Neural crest cell (in vitro differentiated cells): ENCODE measurements at places on chromosomes 12 and 14.

DNA sequence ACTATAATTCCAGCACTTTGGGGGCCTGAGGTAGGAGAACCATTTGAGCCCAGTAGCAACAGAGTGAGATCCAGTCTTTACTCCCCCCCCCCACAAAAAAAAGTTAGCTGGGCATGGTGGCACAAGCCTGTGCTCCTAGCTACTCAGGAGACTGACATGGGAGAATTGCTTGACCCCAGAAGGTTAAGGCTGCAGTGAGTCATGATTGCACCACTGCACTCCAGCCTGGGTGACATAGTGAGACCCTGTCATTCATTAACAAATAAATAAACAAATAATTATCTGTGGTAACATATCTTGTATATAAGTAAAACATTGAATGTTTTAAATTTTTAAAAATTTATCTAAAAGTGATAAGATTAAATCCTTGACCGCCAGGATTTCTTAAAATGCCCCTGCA, 4.8 kb downstream of the ENTPD5 start:
- DNase-seq, result no peak

DNA sequence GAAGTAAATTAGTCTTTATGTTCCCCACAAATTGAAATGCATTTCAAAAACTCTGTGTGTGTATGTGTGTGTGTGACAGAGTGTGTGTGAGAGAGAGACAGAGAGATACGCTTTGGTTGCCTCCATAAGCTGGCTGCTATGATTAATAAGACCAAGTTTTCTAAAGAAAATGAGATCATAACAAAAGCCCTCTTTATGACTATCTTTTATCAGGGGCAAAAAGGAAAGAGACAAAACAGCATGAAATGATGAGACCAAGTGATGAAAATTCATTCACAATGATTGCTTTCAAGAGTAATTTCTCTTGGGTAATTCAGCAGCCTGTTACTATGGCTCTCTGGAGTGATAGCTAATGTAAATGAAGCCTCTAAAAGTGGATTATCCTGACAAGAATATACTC, 277.6 kb upstream of the PLEKHG7 start:
- no peak for DNase-seq

GRCh38 chr12:10025236-10025635, 5.2 kb upstream of the CLEC9A start:
- DNase-seq, result no peak

DNA sequence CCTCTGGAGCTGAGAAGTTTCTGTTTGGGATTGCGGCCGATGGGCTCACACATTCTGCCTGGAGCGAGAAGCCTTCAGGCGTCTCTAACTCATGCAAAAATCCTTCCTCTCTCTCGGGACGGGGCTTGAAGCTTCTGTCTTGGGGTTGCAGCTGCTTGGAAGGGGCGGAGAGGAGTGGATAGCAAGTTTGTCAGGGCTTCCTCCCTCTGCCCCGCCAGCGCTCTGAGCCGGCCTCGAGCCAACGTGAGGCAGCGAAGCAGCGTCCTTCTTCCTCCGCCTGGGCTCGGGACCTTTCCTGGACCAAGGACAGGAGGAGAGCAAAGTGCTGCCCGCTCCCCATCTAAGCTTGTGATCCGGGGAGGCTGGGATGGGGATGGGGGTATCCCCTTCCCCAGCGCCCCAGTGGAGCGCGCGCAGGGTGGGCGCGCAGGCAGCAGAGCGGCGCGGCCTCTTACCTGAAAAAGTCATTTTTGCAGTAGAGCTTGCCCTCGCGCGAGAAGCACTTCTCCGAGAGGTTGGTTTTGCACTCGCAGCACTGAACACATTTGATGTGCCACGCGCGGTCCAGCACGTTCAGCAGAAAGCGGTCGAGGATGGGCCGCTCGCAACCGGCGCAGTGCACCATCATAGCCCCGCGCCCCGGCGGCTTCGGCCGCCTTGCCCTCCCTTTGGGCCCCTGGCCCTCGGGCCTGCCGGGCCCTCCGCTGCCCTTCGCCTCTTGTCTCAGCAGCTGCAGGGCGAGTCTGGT, 626 bp downstream of the LHX5 start:
- DNase-seq, result no peak

DNA sequence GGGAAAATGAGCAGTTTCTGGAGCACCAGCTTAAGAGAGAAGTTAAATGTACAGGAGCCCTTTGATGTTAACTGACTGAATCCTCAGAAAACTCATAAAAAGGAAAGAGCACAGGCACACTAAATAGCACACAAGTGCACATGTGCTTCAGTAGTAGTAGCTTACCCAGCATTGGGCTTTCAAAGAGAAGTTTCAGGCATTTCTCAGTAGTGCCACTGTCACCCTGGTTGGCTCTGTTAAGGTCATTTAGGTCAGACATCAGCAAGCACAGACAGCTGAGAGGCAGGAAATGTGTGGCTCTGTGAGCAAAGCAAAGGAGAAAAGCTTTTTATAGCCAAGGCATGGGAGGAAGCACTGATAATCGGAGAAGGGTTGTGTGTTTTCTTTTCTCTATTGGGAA, 96.3 kb upstream of the HIF1A start:
- no peak for DNase-seq

DNA sequence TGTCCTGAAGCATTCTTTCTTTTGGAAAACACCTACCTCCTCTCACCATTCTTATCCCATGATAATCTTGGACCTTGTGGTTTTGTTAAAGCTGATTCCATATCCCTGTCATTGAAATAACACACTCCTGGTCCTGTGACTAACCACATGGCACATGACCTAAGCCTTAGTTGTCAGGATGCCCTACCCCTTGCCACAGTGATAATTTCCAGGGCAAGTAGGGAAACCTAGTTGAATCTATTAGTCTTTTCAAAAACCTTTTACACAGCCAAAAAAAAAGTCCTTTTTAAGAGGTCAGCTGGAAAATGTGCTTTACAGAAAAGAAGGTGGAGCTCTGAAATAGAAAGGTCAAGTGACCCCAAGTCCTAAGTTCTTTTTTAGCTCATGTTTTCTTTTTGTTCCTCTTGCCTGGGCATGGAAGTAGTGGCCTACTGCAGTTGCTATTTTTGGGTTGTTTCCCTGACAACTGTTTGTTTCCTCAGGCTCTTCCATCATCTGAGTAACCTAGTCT, 608.4 kb downstream of the LRFN5 start:
- DNase-seq, result no peak

- DNase-seq, result no peak
Observed at GRCh38 chr14:106826833-106827369, 1300.5 kb downstream of the TMEM121 start.

DNA sequence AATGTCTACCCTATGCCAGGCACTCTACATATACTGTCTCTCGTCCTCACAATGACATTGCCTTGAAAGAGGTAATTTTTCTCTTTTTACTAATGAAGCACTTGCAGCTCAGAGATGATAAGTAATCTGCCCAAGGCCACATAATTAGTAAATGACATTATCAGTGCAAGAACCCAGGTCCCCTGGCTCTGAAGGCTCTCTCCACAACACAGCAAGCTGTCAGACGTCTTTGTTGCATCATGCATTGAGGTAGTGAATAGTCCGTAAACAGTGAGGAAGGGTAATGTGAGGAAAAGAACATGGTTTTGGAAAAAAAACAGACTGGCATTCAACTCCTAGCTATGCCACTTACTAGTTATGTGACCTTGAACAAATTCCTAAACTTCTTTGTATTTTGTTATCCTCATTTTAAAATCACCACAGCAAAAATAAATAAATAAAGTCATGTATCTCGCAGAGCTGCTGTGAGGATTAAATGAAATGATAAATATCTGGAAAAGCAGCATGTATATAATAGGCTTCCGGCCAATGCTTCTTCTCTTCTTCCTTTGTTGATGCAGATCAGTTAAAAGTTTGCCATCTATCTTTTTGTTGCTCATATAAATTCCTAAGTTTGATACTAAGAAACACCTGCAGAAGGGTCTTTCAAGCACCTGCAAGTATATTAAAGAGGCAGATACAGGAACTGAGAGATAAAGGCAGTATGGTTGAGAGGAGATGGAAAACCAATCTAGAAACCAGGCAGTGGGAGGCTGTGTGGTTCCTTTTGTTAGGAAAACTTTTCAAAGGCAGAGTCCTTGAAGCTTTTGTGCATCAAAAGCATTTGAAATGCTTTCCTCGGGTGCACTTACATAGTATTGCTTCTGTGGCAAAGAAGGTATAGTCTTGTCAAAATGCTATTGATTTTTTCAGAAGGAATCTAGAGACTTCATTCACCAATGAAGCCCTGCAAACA, 82.8 kb downstream of the BTG1 start:
- DNase-seq, result no peak
